ENCODE measurements at places on chromosomes 6 and 20. TPM values are rescaled to one million over a fixed set of nuclear protein-coding genes. Genes with fewer than 3 reads are reported as not detected.

The MROH8 gene
- total RNA-seq: 2.6 TPM

The FAM217A gene
- total RNA-seq: not detected

The CALHM5 gene
- not detected for total RNA-seq

The PRELID3B gene
- 72.3 TPM for total RNA-seq

The RAD21L1 gene
- not detected for total RNA-seq

The UNC5CL gene
- 1.6 TPM for total RNA-seq

The HSPA1A gene
- total RNA-seq: 75.8 TPM

The SLC22A2 gene
- total RNA-seq: not detected
